ENCODE measurements at places on chromosomes 2 and 18.

GRCh38 chr18:47898055-47898454 lies 32.4 kb downstream of the SMAD2 start:
- DNase-seq, result no peak

DNA sequence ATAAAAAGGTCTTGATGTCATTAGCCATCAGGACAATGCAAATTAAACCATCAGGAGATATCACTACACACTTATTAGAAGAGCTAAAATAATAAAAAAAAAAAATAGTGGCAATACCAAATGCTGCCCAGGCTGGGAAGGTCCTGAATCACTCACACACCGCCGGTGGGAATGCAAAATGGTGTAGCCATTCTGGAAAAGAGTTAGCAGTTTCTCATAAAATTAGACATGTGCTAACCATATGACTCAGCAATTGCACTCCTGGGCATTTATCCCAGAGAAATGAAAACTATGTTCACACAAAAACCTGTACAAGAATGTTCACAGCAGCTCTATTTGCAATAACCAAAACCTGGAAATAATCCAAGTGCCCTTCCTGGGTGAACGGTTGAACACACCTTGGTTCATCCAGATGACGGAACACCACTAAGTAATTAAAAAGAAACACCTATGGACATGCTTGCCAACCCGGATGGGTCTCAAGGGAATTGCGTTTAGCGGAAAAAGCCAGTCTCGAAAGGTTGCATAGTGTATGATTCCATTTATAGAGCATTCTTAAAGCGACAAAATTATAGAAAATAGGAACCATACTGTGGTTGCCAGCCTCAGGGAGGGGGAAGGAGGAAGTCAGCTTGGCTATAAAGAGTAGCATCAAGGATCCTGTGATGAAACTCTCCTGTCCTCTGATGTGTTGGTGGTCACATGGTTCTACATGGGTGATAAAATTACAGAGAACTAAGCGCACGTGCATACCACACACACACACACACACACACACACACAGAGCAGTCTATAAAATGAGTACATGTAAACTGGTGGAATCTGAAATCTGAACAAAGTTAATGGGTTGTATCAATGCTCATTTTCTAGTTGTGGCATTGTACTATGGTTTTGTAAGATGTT lies 4.6 kb downstream of the MBP start:
- no peak for DNase-seq

GRCh38 chr2:641164-641871 lies 35.9 kb downstream of the TMEM18 start:
- peak; percentile 25 for DNase-seq

GRCh38 chr2:147610496-147611040 lies 234.3 kb upstream of the ACVR2A start:
- no peak for DNase-seq

GRCh38 chr18:71784777-71785176 lies 759.4 kb downstream of the CBLN2 start:
- DNase-seq, result no peak

DNA sequence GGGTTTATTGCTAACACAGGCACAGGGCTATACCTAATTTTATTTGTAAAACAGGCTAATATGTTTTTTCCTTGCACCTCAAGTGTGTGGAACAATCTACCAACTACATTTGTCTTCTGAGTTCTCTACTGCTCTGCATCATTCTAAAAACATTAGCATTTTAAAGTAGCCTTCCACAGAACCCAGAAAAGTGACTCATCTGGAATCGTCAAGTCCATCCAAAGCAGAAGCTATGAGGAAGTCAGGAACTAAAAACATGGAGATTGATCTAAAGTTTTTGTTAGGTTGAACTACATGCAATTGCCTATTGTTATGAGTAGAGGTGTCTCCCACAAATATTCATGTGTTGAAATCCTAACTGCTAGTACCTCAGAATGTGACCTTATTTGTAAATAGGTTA lies 70.9 kb downstream of the SUCLG1 start:
- DNase-seq, result no peak

DNA sequence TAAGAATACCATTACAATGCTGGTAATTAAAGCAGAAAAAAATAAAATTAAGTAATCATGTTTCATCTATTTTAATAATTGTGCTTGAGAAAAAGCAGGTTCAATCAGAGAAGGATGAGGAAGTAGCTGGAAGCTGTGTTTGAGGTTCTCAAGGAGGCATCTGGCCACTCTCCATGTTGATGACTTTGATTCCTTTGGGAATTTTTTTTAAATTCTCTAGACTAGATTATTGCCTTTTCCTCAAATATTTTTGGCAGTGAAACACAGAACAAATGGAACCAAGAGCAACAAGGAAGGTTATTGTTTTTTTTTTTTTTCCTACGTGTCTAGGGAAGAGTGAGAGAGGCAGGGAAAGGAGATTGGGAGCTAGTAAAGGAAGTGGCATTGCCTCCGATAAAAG lies 99.9 kb upstream of the NRP2 start:
- DNase-seq, result no peak

DNA sequence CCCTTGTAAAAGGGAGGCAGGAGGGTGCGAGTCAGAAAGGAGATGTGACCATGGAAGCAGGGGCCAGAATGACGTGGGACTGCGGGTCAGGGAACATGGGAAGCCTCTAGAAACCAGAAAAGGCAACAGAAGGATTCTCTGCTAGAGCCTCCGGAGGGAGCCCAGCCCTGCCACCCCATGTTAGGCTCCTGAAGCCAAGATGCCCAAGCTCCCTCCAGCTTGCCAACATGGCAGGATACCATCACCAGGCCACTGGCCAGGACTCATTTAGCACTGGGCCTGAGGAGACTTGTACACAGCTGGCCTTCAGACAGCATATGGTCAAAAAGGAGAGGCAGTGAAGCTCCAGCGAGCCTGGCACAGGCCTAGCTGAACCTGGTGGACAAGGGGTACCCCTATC lies 5.6 kb downstream of the TMEM247 start:
- no peak for DNase-seq

DNA sequence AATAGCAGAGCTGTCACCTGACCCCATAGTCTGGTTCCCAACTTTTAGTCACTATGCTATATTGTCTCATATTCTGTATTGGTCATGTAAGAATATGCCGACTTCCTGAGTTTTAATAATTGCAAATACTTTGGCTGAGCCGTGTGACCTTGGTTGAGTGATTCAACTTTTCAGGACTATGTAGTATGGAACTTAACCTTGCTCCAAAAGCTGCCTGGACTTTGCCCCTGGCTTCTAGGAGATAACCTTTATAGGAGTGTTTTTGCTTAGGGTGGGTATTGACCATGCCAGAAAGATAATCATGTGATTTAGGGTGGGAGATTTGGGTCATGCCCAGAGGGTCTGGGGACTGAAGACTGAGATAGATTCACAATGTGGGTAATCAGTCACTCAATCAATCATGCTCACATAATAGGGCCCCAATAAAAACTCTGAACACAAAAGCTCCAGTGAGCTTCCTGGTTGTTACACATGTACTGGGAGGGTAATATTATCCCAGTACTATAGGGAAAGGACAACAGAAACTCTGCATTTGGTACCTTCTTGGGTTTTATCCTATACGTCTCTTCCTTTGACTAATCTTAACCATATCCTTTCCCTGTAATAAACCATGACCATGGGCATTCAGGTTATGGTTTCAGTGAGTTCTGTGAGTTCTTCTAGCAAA lies 235.6 kb downstream of the RNF152 start:
- no peak for DNase-seq

GRCh38 chr2:196229013-196229412 lies 57.6 kb upstream of the STK17B start:
- DNase-seq, result no peak

- no peak for DNase-seq
These were observed 38.3 kb downstream of the MRPL44 start for GRCh38 chr2:223995569-223995968.

DNA sequence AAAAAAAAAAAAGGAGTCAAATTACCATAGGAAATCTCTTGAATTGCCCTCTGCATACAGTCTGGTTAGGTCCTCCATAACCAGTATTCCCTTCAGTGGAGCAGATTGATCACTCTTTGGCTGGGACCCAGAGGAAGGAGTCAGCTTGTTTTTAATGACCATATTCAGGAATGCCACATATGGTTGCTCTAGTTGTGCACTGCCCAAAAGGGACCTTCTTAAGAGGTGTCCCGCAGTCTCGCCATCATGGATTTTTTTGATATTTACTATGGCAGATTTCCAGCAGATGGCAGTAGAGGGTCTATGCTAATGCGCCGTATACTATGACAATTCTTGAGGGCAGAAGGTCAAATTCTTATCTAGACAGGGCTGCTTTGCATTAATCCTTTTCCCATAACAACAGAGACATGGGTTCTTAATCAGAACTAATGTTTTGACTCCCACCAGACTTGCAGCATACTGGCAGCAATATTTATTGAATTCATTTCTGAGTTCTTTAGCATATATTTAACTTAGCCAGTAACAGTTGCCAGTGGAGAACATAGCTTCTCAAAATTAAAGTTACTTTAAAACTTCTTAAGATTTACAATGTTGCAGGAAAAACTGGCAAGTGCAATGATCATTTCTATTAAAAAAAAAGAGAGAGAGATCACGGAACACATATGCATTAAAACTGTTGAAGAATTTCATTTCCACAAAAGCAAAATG lies 31.8 kb upstream of the INPP4A start:
- no peak for DNase-seq

- no peak for DNase-seq
These were observed 302.0 kb upstream of the RND3 start for GRCh38 chr2:150789376-150789905.

DNA sequence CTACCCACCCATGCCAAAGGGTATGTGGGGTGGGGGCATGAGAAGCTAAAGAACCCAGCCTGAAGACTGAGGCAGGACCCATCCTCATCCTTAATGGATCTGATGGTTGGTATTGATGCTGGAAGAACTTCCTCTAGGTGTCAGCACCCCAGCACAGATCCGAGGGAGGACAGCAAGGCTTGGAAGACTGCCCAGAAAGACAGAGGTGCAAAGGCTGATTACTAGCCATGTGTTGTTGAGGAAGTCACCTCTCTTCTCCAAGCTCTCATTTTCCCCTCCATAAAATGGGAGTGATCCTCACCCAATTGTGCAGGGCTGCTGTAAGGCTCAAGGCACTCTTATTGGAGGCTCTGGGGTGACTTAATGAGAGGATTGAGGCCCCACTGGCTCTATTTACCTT lies 256.5 kb downstream of the CELF4 start:
- no peak for DNase-seq

GRCh38 chr18:48788373-48788772 lies 162.4 kb downstream of the SMAD7 start:
- no peak for DNase-seq

DNA sequence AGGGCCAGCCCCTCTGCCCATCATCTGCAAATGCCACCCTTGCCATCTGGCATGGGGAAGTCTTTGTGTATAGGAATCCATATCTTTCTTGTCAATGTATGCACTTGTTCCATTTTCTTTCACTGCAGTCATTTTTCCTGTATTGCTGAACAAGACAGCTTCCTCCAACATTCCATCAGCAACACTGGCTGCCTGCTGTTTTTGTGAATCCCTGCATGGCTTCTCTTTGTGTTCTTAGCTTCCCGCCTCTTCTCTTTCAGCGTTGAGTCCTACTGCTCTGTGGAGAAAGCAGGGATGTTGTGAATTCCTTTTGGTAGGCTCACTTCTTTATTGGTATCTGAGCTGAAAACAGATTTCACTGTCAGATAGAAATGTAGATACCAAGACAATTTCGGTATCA lies 150.0 kb downstream of the LPIN1 start:
- no peak for DNase-seq

DNA sequence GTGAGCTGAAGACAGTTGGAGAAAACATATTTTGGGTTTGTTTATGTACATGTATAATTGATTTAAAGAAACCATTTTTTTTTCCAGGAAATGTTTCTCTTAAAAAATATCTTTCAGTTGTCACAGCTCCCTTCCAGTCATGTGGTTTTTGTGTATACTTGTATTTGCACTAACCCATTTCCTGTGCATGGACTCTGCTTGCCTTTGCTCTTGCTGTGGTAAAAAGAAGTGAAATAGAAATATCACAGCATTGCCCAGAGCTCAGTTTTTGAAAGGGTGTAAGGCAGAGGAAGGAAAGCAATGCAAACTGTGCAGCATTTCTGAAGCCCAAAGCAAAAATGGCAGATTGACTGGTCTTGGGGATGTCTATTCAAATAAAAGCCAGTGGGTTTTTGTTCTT lies 10.4 kb upstream of the DOCK10 start:
- no peak for DNase-seq

Measured in H9 (cell line).